ENCODE measurements at places on chromosomes 16 and 17.

DNA sequence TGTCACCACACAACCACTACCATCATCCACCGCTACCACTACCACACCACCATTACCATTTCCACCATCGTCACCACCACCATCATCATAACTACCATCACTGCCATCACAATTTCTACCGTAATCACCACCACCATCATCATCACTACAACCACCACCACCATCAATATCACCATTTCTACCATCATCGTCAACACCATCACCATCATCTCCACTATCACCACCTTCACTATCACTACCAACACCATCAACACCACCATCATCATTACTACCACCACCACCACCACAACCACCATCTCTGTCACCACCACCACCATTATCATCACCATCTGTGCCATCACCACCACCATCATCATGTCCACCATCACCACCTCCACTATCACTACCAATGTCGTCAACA, 524.5 kb upstream of the C16orf82 start:
- no peak for DNase-seq

DNA sequence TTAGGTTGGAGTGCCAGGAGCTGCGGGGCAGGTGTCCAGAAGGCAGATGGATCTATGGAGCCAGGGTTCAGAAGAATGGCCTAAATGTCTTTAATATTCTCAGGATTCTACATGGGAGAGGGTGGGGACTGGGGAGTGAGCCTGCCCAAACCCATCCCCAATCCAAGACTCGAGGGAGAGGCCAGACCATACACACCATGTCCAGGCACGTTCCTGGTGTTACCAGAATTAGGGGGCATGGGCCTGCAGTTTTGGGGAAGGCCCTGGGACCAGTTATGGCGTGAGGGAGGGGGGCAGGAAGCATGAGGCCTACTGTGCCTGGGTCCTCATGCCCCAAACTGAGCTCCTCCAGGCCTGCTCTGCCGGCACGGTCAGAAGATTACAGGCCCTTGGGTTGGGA, 1.9 kb downstream of the TAX1BP3 start:
- no peak for DNase-seq

DNA sequence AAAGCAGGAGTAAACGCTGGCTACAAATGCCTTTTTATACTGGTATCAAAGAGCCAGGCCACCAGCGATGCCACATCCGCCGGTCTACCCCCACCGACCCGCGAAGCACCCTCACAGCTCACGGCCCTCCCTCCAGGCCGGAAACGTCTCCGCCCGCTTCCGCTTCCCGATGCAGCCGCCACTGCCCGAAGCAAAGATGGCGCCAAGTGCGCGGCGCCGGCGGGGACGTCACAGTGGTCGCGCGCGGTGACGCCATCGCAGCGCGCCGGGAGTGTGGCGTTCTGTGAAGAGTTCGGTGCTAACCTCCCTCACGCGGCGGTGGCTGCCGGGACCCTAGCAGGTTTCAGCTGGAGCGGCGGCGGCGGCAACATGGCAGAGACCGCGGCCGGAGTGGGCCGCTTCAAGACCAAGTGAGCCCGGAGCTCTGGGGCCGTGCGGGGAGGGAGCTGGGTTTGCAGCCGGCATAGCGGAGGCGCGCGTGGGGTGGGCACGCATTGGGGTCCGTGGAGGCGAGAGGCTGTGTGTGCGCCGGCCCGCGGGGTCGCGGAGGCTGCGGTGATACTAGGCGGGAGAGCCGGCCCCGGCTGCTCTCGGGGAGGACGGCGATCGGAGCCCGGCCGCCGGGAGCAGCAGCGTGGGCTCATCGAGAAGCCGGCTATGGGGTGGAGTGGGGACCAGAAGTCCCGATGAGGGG, at the start of gene TBL3:
TBL3 (plus strand) TSS at position 258 of the 694 bp plus-strand sequence; CDS start at position 370, 112 bp downstream.
- DNase-seq = peak; percentile 97

- DNase-seq = no peak
These were observed 16.8 kb downstream of the SNX20 start for GRCh38 chr16:50664270-50664669.

GRCh38 chr16:77570574-77570973, 135.7 kb upstream of the ADAMTS18 start:
- no peak for DNase-seq

GRCh38 chr17:56305007-56305406, 151.7 kb downstream of the ANKFN1 start:
- DNase-seq = no peak

All from central memory CD4-positive, alpha-beta T cell (primary cell).